ENCODE measurements at places on chromosomes 7 and 10.
A peak's percentile ranks its signal among the peaks of the same experiment; 100 is the strongest.

DNA sequence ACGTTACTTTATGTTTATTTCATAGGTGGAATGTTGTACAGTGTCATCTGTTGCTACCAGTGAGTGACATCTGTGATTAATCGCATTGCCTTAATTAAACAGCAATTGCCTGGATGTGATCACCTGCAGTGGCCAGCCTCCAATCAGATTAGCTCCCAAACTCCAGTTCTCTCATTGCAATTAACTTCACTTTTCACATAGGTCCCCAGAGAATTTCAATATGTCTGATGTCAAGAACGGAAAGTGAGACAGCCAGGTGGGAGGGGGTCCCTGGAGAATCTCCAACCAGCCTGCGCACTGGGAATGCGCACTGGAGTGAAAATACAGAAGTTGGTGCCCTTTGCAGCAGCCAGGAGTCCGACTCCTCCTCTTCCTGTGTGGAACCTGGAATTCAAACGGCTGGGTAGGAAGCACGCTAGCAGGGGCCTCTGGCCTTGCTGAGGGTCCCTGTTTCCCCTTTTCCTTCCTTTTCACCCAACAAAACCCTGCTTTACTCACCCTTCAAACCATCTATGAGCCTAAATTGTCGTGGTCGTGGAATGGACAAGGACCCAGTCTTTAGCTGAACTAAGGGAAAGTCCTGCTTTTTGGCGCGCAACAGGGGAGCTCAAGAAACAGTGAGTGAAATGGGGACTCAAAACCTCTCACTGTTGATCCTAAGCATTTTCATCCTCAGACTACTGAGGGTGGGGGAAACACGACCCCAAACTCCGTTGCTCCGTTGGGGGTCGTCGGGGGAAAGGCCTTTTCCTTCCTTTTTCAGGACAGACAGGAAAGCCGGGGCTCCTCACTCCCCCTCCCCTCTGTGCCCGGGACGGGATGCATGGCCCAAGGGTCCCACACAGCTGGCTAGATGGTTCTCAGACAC, 1355.5 kb upstream of the LRRTM3 start:
- DNase-seq = peak; percentile 59

DNA sequence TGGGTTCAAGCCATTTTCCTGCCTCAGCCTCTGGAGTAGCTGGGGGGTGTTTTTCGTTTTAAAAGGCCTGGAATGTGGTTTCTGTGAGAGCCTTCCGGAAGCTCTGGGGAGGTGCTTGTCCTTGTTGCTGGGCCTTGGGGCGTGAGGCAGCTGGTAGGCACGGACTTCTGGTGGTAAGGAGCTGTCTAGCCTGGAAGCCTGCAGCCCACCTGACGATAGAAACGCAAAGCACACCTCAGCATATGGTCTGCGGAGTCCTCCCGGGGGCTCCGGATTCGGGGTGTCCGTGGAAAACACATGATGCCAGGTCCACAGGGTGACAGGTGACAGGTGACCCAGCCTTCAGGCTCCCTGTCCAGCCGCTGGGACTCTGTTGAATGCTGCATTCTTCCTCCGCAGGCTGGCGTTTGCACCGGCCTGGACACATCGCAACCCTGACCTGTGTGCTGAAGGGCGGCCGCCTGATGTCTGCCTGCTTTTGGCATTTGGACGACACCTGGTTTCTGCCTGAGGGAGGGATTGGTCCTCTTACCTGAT, 37.3 kb downstream of the INPP5A start:
- DNase-seq = no peak

- no peak for DNase-seq
Observed at GRCh38 chr10:102422545-102423129, 2.0 kb downstream of the FBXL15 start.

GRCh38 chr7:67918158-67918557, 921.5 kb downstream of the TYW1 start:
- no peak for DNase-seq

- DNase-seq = peak; percentile 33
Observed at GRCh38 chr7:42192851-42193461, 44.1 kb downstream of the GLI3 start.

DNA sequence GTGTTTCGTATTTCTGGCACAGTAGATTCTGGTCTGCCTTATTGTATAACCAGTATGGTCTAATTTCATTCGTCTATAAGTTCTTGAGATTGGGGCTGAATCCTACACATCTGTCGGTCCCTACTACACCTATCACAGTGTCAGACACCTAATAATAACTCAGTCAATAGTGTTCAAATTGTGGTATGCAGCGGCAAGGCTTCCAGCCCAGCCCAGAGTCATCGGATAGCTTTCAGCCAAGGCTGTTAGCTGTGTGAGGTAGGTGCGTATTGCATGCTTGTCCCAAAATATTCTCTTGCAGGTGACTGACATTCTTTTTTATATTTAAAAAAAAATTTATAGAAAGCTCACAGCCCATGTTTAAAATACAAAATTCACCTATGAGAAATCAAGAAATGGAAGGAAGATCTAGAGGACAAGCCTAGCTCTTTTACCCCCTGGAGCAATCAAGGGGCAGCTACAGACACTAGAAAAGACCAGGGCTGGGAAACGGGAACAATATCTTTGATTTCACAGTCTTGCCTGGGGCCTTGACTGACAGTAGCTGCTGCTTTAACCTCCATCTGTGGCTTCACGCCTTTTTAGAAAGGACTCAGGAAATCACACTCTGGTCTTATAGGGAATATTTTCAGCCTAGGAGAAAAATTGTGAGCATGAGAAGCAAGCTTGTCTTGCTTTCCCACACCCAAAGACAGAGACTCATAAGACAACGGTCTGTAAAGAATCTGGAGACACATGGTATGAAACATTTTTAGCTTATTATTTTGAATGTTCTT, 9.5 kb upstream of the ASB4 start:
- DNase-seq = no peak

DNA sequence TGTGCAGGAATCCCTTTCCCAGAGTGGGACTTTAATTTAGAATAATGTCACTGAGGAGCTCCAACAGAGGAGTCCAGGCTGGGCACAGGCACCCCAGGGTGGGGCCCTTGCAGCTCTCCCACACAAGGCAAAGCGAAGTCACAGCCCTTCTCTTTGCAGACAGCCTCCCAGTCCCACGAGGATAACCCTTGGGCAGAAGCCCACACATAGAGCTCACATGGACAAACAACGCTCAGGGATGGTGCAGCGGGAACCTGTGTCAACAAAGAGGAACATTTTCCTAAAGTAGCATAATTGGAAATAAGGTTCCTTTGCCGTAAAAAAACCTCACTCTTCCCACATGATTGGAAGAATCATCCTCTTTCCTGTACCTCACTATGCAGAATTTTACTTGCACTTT, 29.3 kb upstream of the GGCT start:
- no peak for DNase-seq

DNA sequence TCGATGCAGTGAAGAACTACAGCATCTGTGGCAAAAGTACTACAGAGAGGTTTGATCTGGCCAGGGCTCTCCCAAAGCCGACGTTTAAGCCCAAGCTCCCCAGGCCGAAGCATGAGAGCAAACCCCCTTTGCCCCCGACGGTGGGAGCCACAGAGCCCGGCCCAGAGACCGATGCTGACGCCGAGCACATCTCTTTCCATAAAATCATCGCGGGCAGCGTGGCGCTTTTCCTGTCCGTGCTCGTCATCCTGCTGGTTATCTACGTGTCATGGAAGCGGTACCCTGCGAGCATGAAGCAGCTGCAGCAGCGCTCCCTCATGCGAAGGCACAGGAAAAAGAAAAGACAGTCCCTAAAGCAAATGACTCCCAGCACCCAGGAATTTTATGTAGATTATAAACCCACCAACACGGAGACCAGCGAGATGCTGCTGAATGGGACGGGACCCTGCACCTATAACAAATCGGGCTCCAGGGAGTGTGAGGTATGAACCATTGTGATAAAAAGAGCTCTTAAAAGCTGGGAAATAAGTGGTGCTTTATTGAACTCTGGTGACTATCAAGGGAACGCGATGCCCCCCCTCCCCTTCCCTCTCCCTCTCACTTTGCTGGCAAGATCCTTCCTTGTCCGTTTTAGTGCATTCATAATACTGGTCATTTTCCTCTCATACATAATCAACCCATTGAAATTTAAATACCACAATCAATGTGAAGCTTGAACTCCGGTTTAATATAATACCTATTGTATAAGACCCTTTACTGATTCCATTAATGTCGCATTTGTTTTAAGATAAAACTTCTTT, 2.3 kb downstream of the LRRTM3 start:
- no peak for DNase-seq

- DNase-seq = no peak
Observed at GRCh38 chr10:6108072-6108471, 19.2 kb downstream of the RBM17 start.

DNA sequence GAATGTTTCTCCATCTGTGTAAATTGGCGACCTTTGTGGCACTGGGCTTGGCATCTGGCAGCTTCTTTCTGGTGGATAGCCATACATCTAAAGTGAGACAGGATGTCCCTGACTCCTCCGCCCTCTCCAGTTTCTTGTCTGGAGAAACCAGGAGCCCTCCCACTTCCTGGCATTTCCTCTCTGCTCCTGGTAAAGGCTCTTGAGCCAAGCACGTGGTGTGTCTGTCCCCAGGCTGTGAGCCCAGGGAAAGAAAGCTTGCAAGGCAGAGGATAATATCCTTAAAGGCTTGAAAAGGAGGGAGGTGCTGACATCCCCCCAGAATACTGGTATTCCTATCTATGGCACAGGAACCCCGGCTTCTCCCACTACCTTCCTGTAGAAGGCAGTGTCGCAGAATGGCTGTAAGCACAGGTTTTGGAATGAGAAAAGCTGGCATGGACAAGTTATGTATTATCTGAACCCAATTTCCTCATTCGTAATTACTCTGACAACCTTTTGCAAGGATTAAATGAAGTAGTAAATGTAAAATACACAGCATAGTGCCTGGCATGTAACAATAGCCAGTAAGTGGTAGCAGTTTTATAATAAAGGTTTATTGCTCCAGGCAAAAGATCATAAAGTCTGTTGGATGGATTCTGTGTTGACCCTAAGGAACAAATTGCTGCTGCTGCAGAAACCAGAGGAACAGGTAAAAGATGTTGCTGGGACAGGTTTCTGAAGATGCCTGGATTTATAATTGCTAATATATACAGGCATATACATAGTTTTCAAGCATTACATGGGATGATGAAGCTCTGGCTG, 11.8 kb upstream of the ACSL5 start:
- DNase-seq = no peak

GRCh38 chr10:123990889-123991288, 99.3 kb upstream of the CPXM2 start:
- no peak for DNase-seq

GRCh38 chr7:27435461-27435860, 192.9 kb downstream of the EVX1 start:
- DNase-seq = no peak

GRCh38 chr7:120272261-120272660, 714 bp upstream of the KCND2 start:
- DNase-seq = peak; percentile 26

DNA sequence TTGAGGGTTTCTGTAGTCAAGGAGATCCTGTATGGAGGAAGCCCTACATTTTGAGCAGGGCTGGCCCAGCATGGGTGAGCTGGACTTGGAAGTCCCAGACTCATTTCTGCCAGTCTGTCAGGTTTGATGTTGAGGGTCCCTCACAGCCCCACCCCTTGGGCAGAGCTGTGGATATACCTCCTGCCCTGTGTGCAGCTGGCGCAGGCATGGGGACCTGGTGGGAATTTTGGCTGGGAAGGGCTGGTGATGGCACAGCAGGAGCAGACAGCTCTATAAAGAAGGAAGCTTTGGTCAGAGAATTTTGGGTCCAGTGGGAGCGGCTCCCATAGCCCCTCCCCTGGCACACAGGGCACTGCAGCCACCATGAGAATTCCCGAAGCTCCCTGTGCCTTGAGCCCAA, 482.6 kb downstream of the RPS24 start:
- DNase-seq = no peak

DNA sequence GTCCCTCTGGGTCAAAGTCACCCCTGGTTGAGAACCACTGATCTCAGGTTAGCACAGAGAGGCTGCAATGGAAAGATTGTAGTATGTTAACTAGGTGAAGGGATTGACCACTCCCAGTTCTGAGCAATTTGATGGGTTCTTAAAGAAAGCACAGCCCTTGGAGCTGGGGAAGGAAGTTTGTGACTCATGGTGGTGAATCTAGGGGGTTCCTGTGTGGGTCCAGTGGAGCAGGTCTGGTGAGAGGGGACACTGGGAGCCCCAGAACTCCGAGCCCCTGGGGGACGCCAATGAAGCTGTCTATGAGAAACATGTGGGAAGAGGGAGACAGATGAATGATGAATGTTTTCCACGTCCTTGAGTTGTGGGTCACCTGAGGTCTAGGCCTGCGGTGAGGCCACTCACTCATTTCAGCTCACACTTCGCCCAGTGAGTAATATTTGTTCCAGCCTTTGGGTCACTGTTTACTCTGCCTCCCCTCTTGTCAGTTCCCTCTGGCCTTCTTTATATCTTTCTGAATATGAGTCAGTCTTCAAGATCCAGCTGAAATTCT, 341.9 kb downstream of the LRMDA start:
- no peak for DNase-seq

DNA sequence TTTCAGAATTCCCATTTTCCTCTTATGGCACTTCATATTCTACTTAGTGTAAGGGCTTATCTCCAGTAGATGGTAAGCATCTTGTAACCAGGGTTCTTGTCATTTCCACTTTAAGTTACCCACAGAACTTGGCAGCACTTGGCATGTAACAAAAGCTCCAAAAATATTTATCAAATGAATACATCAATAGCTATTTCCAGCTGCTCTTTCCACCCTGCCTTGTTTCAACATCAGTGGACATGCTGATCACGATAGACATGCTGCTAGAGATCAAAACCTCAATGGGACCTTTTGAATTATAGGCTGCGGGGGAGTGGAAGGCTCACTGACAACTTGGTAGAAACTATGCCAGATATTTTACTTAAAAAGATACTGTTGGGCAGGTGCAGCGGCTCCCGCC, 32.9 kb downstream of the HOXA1 start:
- no peak for DNase-seq

GRCh38 chr10:816958-817357, 114.5 kb downstream of the LARP4B start:
- no peak for DNase-seq

GRCh38 chr7:96304573-96304972, 17.3 kb downstream of the SLC25A13 start:
- DNase-seq = no peak

GRCh38 chr10:107585630-107586029, 421.1 kb upstream of the SORCS1 start:
- DNase-seq = no peak

GRCh38 chr7:150361807-150362621, 6.6 kb upstream of the REPIN1 start:
- DNase-seq = no peak

DNA sequence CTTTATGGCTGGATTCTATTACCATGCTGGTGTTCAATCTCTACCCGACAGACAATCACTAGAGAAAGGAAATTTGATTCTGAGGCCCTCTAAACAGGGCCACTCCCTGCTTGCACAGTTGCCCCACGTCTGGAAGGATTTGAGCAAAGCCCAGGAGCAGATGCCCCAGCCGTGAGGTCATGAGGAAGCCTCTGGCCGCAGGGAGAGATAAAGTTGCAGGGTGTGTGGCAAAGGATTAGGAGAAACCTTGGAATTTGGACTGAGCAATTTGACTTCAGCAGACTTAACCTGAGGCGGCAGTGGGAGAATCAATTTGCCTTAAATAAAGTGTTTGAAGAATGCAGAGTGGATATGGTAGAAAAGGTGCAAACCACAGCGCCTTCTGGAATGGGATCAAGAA, 40.2 kb upstream of the KLF6 start:
- DNase-seq = no peak

Measured in neuronal stem cell (in vitro differentiated cells).